ENCODE measurements at places on chromosomes 2 and 18. TPM values are rescaled to one million over a fixed set of nuclear protein-coding genes. Genes with fewer than 3 reads are reported as not detected.

TGOLN2 gene
- total RNA-seq: 119 TPM

ALKAL2 gene
- total RNA-seq: not detected

RGPD3 gene
- not detected for total RNA-seq

ANKRD53 gene
- 2.2 TPM for total RNA-seq

PSME4 gene
- total RNA-seq: 83.4 TPM

STPG4 gene
- total RNA-seq: 0.53 TPM

ALK gene
- not detected for total RNA-seq

TBR1 gene
- 0.09 TPM for total RNA-seq

PRKAG3 gene
- not detected for total RNA-seq

LOXL3 gene
- 0.95 TPM for total RNA-seq

ACTR1B gene
- 50.2 TPM for total RNA-seq

TAF1B gene
- total RNA-seq: 29.4 TPM

PGAP1 gene
- total RNA-seq: 9.8 TPM

SPP2 gene
- not detected for total RNA-seq

TTC21B gene
- total RNA-seq: 18.0 TPM

KHK gene
- 3.7 TPM for total RNA-seq

SERPINB11 gene
- not detected for total RNA-seq

ARL6IP6 gene
- total RNA-seq: 36.5 TPM

RTP5 gene
- not detected for total RNA-seq

SERPINB10 gene
- not detected for total RNA-seq

YWHAQ gene
- total RNA-seq: 456 TPM

RAMP1 gene
- not detected for total RNA-seq

BMP10 gene
- total RNA-seq: not detected

EFHD1 gene
- total RNA-seq: not detected

ANKRD36 gene
- 55.0 TPM for total RNA-seq

PTPN4 gene
- 29.6 TPM for total RNA-seq

ABI2 gene
- 74.4 TPM for total RNA-seq

MYO5B gene
- total RNA-seq: 1.4 TPM

CPLX4 gene
- not detected for total RNA-seq

TUBA4B gene
- total RNA-seq: not detected

UPP2 gene
- not detected for total RNA-seq
